Psoas muscle (tissue), 8 donors: ENCODE measurements at places on chromosomes 13 and 19. TPM values are rescaled to one million over a fixed set of nuclear protein-coding genes. Genes with fewer than 3 reads are reported as not detected.

- peak; percentile 81 for DNase-seq
These were observed 75.2 kb upstream of the UBL3 start for GRCh38 chr13:29925457-29926097.

- no peak for DNase-seq
These were observed 779.5 kb downstream of the GPC5 start for GRCh38 chr13:92177966-92178365.

DNA sequence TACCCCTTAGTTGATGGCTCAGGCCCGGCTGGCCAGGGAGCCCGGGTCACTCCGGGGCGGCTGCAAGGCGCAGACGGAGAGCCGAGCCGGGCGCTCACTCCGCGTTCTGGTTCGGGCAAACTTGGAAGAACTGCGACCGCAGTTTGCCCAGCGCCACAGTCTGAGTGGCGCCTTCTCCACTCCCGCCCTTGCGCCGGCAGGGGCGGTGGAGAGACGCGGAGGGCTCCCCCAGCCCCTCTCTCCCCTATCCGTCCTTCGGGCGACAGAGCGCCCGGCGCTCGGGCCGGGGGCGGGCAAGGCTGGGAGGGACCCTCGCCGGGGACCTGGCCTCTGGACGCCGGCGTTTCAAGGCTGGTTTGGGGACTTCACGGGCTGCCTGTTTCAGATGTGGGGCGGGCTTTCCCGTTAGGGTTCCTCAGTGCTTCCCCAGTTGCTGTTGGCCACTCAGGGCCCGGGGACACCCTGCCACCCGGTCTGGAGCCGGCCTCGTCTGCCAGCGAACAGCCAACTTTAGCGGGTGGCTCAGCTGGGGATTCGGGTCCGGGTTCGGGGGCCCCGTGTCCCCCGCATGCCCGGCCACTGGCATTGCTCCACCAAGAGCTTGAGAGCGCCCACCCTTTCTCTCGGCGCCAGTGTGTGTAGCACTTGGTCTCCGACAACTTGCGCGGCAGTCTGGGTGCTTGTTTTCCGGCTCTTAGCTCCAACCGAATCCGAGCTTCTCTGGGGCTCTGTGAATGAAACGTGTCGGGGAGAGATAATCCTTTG, 1.5 kb downstream of the GPC6 start:
- DNase-seq: peak; percentile 66

Gene PRTN3
- total RNA-seq: not detected

DNA sequence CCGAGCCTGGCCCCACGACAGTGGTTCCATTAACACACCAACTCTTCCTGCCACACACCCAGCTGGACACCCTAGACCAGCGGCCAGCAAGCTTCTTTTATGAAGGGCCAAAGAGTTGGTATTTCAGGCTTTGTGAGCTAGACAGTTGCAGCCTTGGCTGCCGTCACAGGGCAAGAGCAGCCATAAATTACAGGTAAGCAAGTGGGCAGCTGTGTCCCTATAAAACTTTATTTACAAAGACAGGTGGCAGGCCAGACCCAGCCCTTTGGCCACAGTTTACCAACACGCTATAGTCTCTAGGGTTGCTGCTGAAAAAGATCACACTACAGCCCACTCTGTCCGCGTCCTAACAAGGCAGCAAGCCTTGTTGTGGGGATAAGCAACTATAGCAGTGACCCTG, 13.3 kb downstream of the ELL start:
- no peak for DNase-seq

Gene ZNF135
- total RNA-seq: 0.87 TPM

- DNase-seq: no peak
These were observed 21.8 kb upstream of the EIF3G start for GRCh38 chr19:10141479-10141878.
